ENCODE measurements at places on chromosomes 5 and 9. TPM values are rescaled to one million over a fixed set of nuclear protein-coding genes. Genes with fewer than 3 reads are reported as not detected.

Gene AJM1
- total RNA-seq, result 1.3 TPM

Gene HTR1A
- not detected for total RNA-seq

DNA sequence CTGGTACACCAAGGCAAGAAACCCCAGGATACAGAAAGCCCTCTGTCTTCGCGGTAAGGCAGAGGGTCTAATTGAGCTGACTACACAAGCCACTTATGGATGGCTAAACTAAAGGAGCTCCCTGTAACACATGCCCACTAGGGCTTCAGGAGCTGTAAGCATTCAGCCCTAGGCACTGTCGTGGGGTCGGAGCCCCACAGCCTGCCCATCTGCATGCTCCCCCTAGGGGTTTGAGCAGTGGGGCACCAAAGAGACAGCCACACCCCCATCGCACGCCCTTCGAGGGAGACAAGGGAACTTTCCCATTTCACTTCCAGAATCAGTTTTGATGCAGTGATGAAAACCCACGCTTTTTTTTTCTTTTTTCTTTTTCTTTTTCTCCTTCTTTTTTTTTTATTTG, 11.0 kb upstream of the MTMR12 start:
- DNase-seq, result no peak

GRCh38 chr9:116589392-116590354, 97.4 kb upstream of the TRIM32 start:
- DNase-seq, result peak; percentile 21

DNA sequence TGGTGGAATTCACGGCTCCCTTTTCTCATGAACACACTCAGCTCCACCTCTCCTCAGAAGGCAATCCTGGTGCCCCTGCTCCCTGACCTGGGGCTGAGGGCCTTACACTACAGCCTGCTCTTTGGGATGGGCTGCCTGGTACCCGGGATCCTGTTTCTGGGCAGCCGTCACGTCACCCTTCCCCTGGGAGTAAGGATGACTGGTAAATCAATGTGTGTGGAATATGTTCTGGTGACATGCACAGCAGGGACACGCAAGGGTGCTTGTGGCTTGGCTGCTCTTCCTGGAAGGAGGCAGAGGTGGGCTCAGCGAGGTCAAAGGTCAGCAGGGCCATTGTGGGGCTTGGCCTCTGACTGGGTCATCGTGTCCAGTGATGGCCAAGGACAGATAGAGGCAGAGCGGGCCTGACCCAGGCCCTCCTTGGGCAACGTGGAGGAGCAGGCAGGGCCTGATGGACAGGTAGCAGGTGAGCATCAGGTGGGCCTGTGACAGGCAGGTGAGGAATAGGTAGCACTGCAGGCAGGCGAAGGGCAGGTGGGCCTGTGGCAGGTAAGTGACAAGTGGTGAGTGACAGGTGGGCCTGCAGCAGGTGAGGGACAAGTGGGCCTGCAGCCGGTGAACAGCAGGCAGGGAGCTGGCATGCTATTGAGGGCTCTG, 399.4 kb upstream of the IRX4 start:
- no peak for DNase-seq

DNA sequence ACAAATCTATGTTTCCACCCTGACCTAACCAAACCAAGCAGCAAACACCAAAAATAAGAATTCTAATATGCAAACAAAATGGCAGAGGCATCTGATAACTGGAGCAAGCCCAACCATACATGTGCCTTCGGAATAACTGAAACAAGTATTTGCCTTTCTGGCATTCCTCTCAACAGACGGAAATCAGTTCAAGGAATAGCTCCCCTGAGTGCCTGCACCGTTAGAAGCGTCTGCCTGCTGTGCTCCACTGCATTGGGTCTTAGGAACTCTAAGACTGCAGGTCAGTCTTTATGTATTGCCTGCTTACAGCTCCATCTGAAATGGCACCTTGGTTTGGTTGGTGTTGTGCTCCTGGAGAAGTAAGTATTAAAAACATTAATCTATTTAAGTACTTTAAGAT, 98.5 kb downstream of the MRPS27 start:
- DNase-seq, result no peak
